GM04503 (cell line): ENCODE measurements at places on chromosomes 7 and 10.

- no peak for DNase-seq
Observed at GRCh38 chr7:79064187-79064823, 389.2 kb downstream of the MAGI2 start.

DNA sequence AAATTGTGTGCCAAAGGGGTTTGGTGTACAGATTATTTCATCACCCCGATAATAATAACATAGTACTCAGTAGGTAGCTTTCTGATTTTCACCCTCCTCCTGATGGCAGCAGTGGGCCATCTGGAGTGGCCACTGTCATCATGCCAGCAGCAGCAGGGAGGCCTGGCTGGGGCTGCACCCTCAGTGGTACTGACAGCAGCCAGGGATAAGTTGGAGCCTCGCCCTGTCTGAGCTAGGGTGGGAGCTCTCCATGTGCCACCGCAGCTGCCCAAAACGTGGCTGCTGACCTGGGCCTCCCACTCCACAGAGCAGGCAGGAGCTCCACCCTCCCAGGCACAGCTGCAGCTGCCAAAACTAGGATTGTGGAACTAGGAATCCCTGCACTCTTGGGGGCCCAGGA lies 700.8 kb upstream of the KCND2 start:
- no peak for DNase-seq

DNA sequence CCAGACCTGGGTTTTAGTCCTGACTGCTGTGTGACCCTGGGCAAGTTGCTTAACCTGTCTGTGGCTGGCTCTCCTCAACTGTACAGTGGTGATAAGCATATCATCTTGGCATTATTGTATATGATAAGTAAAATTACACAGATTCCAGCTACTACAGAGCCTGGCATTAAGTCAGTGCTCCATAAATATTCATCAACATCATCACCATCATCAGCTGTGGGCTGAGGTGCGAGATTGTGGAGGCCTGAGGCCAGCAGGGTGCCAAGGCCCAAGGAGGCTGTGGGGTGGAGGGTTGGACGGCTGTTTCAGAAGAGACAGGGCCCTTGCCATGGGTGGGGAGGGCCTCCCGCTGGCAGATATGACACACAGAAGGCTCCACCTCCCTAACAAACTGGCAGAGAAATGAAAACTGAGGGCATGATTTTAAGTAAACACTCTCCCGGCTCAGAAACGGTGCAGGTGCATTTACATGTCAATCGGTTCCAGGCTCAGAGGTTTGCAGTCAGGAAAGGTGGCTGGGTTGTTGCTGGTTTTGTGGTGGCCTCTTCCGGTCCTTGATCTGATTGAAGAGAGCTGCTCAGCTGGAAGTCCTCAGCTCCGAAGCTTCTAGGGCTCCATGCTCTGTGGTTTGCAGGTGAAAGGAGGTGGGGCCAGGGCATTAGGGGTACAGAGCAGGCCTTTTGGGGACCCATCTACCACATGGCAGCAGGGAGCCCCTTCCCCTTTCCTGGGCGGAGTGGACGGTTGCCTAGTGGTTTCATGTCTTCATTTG lies 10.2 kb downstream of the CRYGN start:
- no peak for DNase-seq

- DNase-seq, result no peak
Observed at GRCh38 chr10:19835952-19836351, 19.7 kb downstream of the PLXDC2 start.

GRCh38 chr10:91564508-91564907 lies 68.4 kb downstream of the PPP1R3C start:
- no peak for DNase-seq
